Stimulated activated CD8-positive, alpha-beta memory T cell treated with anti-CD3 and anti-CD28 coated beads, Interleukin-15, amount 100 ng/mL, for 4 hours (primary cell): ENCODE measurements at places on chromosomes 3 and 15.

DNA sequence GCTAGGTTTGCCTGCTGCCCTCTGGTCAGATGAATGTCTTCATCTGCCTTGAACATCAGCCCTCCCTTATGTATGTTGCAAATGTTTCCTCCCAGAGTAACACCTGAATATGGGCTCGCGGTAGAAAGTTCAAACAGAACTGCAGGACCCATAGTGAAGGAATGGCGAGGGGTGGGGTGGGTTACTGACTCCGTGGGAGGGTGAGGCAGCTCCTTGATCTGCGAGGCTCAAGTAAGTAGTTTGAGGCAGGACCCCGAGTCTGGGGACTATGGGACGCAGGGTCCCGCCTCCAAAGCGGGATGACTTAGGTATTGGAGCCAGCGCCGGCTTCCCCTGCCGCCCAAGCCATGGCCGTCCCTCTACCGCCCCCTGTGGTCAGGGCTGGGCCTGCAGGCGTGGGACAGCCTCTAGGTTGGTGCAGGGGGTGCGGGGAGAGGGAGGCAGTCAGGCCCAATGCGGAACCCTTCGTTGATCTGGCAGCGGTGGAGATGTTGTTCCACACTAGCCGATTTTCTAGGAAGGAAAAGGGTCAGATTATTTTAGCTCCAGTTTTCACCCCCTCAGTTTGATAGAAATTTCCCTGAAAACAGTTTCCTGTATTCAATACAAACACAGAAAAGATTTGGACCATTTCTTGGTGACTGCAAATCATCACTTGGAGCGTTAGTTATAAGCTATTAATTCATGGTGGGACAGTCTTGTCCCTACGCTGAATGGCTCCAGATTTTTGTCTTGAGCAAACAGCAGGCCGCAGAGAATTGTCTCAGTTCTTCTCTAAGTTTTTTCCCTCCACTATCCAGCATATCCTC lies 72.3 kb downstream of the CORO2B start:
- no peak for DNase-seq

- no peak for DNase-seq
Observed at GRCh38 chr3:55484801-55485791, 2.0 kb downstream of the WNT5A start.

GRCh38 chr3:14039149-14039548 lies 85.5 kb downstream of the CHCHD4 start:
- DNase-seq: no peak

- DNase-seq: no peak
Observed at GRCh38 chr3:75171630-75172230, 492.4 kb upstream of the FRG2C start.

DNA sequence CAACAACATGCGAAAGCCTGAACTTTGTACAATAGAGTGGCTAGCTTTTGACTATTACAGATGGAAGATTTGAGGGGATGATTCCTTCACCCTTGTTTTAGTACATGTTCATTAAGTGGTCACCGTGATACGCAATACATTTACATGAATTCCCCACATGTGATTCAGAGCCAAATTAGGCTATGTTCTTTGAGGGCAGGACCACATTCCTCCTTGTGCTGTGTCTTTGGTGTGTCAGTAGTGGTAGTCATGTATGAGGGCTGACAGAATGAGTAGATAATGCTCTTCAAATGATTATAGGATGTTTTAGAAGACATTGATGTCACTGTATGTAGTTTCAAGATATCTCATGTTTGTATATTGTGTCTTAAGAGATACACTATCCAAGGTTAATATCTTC lies 12.1 kb downstream of the PTPRG start:
- no peak for DNase-seq

- DNase-seq: no peak
Observed at GRCh38 chr3:130341388-130341787, 4.1 kb upstream of the COL6A5 start.

GRCh38 chr15:60795471-60795870 lies 316.5 kb upstream of the ICE2 start:
- no peak for DNase-seq

GRCh38 chr3:188169830-188170455 lies 16.0 kb downstream of the LPP start:
- no peak for DNase-seq

DNA sequence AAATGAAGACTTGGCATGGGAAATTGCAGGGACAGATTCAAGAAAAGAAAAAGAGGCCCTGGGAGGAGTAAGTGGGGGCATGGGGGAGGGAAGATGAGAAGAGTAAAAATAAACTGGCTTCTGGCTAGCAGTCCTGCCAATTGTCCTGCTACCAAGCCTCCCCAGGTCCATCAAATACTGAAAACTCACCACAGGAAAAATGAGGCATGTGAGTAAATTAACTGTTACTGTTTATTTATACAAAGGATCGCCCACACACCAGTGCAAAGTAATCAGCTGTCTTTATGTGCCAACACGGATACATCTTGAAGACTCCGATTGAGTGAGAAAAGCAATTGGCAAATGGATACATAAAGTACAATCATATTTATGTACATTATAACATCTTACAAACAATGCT lies 10.7 kb upstream of the KLHL25 start:
- DNase-seq: no peak

DNA sequence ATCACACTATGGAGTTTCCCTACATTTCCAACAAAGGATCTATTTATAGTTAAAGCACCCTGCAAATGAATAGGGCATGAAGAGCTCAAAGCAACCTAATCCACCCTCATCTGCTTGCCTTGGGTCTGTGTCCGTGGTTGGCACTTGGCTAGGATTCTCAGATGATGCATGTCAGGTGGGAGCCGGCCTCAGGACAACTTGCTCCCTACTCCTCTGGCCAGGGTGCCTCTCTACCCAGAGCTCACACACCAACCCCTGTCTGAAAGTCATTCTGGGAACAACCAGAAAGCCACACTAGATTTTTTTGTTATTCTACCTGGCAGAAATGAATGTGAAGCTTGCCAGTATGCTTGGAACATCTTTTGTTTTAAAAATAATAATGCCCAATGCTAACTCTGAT lies 13.2 kb downstream of the ARHGEF3 start:
- no peak for DNase-seq

DNA sequence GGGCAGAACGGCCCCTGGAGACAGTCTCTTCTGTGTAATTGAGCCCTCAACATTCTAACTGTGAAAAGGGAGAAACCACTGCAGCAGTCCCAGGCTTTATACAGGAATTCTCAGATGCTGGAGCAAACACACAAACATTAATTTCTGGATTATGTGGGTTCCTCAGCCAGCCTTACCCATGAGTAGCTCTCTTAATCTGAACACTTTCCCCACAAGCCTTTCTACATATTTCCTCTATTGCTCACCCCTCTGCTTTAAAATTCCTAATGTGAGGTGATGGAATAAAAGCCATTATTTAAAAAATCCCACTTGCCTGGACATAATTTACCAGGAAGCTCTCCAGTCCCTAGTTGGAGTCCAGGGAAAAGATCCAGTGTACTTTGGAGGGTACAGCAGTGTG lies 139.0 kb downstream of the CTNNB1 start:
- no peak for DNase-seq

GRCh38 chr3:61783993-61784718 lies 222.8 kb downstream of the PTPRG start:
- no peak for DNase-seq

DNA sequence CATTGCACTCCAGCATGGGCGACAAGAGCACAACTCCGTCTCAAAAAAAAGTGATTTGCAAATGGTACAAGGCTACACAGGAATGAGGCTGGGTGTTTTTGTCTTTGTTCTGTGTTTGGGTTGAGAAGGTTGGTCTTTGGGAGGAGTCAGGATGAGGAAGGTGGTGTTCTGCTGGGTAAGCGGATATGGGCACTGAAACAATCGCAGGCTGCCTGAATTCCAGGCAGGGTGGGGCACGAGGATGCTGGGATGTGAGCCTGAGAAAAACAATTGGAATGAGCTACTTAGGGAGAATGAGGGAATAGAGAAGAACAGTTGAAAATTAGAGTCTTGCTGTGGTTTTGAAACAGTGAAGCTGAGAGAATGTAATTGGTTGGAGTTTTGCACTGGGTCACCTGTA lies 51.6 kb downstream of the ZBTB38 start:
- no peak for DNase-seq

DNA sequence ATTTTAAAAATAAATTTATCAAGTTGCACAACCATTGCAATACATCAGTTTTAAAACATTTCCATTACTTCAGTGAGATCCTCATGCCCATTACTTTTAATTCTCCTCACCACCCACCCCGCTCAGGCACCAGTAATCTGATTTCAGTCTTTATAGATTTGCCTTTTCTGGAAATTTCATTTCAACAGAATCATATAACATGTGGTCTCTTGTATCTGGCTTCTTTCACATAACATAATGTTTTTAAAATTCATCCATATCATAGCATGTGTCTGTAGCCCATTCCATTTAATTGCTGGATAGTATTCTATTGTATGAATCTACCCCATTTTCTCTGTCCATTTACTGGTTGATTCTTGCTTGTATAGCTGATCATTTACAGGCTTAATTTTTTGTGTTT lies 110.3 kb upstream of the TMEM108 start:
- no peak for DNase-seq

DNA sequence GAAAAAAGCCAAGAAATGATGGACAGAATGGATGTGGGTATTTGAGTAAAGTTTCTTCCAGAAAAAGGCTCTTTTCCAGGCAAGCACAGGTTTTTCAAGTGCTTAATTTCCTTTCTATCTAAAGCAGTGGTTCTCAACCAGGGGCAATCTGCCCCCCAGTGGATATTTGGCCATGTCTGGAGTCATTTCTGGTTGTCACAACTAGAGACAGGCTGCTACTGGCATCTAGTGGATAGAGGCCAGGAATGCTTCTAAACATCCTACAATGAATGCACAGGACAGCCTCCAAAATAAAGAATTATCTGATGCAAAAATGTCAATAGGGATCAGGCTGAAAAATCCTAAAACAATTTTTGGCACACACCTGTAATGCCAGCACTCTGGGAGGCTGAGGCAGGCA lies 23.9 kb downstream of the SEC22C start:
- no peak for DNase-seq

DNA sequence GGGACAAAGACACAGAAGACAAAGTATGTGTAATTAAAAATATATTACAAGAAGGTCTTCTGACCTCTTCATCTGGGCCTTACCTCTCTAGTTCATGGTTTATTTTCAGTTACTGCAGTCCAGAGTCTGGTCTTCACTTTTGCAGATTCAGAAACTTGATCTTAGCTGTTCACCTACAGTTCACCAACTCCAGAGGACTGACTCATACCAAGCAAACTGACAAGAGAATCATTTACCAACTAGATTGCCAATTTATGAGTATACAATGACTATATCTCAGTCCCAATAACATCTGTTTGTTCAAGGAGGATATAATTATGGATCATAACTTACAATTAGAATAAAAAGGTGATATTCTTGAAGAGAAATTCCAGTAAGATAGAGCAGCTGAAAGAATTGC lies 9.0 kb downstream of the P2RY1 start:
- no peak for DNase-seq

GRCh38 chr3:126449621-126450051 lies 26.1 kb downstream of the ZXDC start:
- DNase-seq: no peak

DNA sequence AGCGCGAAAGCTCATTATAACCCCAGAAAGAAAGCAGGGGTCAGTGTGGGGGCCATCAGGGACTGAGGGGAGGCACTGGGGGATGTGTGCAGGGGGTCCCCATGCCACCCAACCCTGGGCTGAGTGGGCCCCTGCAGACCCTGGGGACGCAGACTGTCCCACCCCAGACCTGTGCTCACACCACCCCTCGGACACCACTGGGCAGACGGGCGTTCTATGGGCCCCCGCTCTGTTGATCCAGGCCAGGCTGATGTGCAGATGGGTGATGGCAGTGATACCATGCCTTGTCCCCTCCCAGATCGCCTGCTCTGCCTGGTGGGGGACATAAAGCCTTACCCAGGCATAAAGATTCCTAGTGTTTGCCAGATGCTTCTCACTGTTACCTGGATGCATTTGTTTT lies 259.7 kb upstream of the TLE3 start:
- DNase-seq: no peak

DNA sequence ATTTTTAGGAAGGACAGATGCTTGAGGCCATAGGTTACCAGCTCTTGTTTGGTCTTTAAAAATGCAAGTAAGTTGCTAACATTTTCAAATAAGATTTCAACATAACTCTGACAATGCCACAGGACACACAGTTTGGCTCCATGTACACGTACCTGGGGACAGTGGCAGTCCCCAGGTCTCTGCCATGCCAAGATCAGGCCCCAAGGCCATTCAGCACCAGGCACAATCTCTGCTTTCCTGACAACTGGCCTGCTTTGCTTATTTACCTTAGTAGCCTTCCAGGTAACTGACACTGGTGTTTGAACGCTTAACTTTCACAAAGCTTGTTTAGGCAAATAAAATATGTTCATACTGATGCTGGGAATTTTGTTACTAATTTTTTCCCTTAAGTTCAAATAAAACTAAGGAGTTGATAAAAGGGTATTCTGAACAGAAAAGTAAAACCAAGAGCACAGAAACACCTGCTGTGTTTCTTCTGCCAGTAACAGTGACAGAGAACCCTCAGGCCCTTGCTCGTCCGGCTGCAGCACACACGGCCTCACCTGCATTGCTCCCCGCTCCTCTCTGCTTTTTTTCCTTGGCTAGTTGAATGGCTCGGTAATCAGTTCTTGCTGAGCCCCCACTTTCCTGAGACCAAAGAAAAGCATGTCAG lies 16.5 kb downstream of the ZXDC start:
- no peak for DNase-seq

DNA sequence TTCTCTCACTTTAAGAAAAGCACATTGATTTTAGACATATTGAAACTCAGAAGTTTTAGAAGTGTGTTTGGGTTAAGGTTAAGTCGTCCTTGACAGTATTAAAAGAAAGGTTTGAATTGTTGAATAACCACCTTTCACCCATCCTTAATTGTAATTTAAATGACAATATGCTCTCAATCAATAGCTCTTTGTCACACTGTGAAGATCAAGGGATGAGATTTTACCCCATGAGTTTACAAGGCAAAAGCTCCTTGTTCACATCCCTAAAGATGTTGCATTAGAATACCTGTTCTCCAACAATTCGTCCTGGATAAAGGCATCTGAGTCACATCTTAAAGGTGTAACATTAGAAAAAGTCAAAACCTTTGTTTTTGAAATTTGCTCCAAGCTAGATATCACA lies 220.4 kb upstream of the MDFIC2 start:
- no peak for DNase-seq

GRCh38 chr3:10157031-10157430 lies 7.7 kb upstream of the IRAK2 start:
- no peak for DNase-seq

GRCh38 chr3:168284728-168285127 lies 189.0 kb upstream of the GOLIM4 start:
- no peak for DNase-seq

DNA sequence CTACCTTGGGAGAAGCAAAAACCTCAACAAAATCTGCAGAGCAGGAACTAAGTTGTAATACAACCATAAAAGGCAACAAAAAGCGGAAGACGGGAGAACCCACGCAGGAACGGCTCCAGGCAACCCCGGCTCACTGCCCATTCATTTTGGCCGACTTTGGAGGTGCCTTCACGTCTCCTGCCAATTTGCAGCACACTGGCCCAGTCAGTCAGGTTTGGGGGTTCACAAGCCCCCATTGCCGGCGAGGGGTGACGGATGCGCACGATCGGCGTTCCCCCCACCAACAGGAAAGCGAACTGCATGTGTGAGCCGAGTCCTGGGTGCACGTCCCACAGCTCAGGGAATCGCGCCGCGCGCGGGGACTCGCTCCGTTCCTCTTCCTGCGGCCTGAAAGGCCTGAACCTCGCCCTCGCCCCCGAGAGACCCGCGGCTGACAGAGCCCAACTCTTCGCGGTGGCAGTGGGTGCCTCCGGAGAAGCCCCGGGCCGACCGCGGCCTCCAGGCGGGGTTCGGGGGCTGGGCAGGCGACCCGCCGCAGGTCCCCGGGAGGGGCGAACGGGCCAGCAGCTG lies 463 bp downstream of the TERC start:
- no peak for DNase-seq

GRCh38 chr15:70974004-70974832 lies 81.6 kb downstream of the LRRC49 start:
- no peak for DNase-seq
